ENCODE measurements at places on chromosomes 13 and 19. TPM values are rescaled to one million over a fixed set of nuclear protein-coding genes. Genes with fewer than 3 reads are reported as not detected.

S1PR5 gene
- 19.5 TPM for total RNA-seq

TMEM238 gene
- 2.3 TPM for total RNA-seq

HSPBP1 gene
- total RNA-seq, result 33.6 TPM

MARK4 gene
- 6.8 TPM for total RNA-seq

NOVA2 gene
- total RNA-seq, result not detected

All from nasal cavity respiratory epithelium epithelial cell of viscerocranial mucosa (primary cell).